ENCODE measurements at places on chromosomes 2 and 18.
A peak's percentile ranks its signal among the peaks of the same experiment; 100 is the strongest.

DNA sequence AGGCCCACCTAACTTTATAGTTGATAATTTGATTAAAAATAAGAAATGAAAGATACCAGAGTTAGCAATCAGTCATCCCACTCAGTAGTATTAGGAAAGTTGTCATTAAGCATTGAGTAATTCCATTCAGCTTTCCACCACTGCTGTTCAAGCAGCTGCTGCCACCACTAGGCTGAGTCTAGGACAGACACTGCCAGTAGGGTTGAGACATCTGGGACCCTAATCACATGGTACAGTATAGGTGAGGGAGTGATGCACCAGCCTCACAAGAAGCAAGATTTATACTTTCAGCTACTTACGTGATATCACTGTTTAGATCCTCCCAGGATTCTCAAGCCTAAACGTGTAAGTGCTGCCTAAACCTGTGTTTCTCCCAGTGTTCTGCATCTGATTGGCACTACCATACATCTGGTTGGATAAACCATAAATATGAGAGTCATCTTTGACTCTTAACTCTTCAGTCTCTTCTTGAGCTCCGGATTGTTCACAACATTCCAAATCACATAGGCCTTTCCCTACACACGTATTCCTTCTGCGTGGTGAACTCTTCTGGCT is 3.2 kb downstream of the UBXN4 start:
- no peak for DNase-seq

GRCh38 chr2:100802066-100802465 is 17.9 kb upstream of the NPAS2 start:
- DNase-seq = no peak

DNA sequence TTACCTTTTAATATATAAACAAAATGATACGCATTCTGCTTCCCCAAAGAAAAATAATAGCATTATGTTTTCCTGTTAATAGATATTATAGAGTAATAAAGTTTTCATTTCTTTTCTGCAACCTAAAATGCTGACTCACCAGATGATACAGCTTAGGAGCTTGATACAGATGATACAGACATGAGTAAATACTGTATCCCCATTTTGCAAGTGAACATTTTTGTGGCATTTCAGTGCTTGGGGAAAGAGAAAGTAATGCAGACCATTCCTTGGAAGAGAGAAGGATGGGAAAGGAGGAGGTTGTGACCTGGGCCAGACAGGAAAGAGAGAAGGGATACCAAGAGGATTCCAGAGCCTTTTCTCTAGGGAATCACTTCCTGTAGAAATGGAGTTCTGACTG is 97.5 kb upstream of the FSHR start:
- DNase-seq = no peak

- DNase-seq = no peak
Measured at GRCh38 chr2:160621748-160622147, 128.1 kb upstream of the RBMS1 start.

DNA sequence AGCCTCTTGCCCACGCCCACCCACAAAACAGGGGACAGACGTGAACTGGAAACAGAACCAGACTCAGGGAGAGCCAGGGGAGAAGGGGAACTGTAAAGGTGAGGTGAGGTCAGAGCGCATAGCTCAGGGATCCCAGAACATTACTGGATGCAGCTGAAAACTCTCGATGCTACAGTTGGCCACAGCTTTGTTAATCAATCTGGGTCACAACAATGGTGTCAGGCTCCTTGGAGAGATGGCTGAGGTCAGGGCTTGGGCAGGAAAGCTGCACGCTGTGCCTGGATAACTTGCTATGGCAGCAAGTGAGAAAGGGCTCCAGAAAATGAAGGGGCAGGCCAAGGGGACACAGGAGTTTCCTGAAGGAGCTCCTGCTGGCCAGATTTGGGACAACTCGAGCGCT is 263.3 kb downstream of the TFCP2L1 start:
- no peak for DNase-seq

- no peak for DNase-seq
Measured at GRCh38 chr2:230324503-230324902, 2.5 kb upstream of the SP140L start.

DNA sequence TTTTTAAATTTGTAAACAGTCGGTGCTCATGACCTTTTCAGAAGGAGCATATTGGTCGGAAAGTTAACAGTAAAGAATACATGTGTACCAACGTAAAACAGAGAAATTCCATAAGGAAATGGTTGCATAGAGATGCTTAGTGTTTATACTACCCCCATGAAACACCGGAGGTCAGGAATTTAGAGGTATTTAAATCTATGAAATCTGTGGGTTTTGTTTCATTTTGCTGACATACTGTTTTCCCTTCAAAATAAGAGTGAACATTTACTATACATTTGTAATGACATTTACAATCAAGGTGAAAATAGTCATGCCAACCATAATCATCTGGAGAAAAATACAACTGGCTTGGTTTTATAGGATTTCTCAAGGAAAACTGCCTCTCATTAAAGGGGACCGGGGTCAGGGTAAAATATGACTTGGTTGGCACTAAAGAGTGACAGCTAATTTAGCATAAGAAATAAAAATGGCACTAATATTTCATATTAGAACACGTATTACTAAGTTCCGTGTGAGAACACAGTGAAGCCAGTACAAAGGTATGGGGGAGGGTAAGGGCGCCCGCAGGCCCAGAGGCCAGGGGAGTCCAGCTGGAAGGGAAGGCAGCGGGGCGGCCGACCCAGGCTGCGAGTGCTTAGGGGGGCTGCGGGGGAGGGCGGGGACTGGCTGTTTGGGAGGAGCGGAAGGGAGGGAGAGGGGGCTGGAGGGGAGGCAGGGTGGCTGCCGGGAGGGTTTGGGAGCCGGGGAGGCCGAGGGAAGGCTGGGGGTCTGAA is 1.1 kb upstream of the RNU4ATAC start:
- DNase-seq = peak; percentile 8

- no peak for DNase-seq
Measured at GRCh38 chr2:199467066-199467822, 9.5 kb upstream of the SATB2 start.

DNA sequence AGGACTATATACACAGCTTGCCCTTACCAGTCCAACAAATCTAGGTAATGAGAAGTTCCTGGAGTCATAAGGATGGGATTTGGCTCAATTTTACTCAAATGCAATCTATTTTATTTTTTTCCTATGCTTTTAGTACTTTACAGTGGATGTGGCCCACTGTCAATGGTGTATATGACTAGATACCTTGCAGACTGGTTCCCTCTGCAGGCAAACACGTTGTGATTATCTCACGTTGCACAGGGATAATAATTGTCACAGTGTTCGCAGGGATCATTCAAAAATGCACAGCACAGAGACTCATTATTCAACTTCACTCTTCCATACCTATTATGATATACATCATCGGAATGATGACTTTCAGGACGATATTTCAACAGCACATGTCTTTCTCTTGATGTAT is 359.7 kb downstream of the MBD2 start:
- no peak for DNase-seq

GRCh38 chr18:77060151-77060550 is 72.4 kb downstream of the MBP start:
- DNase-seq = no peak

GRCh38 chr2:121015971-121016485 is 269.0 kb downstream of the TFCP2L1 start:
- no peak for DNase-seq

- no peak for DNase-seq
Measured at GRCh38 chr2:68762665-68763064, 28.1 kb downstream of the ARHGAP25 start.

GRCh38 chr2:30747206-30747605 is 60.0 kb downstream of the CAPN13 start:
- no peak for DNase-seq

DNA sequence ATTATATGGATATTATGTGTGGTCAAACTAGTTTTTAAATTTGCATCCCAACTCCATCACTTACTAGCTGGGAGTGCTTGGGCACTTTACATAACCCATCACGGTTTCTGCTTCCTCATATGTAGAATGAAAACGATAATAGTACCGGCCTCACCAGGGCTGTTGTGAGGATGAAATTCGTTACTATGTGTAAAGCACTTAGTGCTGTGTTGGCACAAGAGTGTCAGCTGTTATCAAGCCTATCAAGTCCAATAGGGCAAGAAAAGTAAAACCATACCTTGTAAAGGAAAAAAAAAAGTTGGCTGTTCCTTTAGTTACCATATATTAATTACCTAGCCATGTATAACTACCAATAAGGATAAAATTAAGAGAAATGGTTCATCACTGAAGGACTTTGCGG is 65.4 kb downstream of the TET3 start:
- DNase-seq = no peak

GRCh38 chr2:70772486-70773155 is 4.6 kb upstream of the ADD2 start:
- no peak for DNase-seq

GRCh38 chr2:215895330-215895729 is 118.0 kb downstream of the MREG start:
- no peak for DNase-seq

DNA sequence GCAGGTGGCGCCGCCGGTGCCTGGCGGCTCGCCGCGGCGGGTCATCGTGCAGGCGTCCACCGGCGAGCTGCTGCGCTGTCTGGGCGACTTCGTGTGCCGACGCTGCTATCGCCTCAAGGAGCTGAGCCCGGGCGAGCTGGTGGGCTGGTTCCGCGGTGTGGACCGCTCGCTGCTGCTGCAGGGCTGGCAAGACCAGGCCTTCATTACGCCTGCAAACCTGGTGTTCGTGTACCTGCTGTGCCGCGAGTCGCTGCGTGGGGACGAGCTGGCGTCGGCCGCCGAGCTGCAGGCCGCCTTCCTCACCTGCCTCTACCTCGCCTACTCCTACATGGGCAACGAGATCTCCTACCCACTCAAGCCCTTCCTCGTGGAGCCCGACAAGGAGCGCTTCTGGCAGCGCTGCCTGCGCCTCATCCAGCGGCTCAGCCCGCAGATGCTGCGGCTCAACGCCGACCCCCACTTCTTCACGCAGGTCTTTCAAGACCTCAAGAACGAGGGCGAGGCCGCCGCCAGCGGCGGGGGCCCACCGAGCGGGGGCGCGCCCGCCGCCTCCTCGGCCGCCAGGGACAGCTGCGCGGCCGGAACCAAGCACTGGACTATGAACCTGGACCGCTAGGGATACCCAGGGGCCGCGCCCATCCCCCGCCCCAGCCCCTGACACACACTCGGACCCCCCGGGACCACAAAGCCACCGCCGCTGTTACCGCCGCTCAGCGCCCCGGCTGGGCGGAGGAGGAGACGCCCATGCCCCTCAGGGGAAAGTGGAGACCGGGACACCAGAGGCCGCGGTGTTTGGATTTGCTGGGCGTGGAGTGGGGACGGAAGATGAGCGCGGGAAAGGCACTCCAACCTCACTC is 1.1 kb downstream of the CDK5R2 start:
- DNase-seq = no peak

- no peak for DNase-seq
Measured at GRCh38 chr18:50080932-50081560, 113.9 kb downstream of the MYO5B start.

DNA sequence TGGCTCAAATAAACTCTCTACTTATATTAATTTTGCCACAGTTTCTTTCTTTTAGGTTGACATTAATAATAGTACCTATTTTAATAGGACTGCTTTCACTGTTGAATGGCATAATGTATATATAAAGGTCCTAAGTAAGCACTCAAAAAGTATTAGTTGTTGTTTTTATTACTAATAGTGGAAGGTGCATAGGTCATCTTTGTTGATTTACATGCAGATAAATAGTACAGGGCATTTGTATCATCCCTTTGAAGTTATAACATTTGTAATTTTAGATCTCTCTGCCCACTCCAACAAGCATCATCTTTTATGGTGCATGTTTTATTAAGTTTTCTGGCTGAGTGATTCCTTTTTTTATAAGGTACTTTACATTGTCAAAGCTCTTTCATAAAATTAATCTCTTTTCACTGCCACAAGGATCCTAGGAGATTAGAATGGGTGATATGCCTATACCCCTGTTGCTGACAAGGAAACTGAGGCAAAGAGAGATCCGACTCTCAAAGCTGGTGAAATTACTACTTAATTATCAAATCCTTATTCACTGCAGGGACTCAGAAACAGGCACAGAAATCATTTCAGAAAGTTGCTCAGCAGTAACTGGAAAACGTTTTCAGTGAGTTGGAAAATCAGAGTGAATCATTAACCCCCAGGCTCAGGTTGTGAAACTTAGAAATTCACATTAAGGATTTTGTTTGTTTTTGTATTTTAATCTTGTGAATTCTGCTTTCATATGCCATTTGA is 299.6 kb downstream of the AGPS start:
- DNase-seq = no peak

GRCh38 chr2:206274434-206275311 is at the start of gene ZDBF2:
Gene ZDBF2 (plus strand): TSS chr2:206274663. CDS start chr2:206281850, 7,187 bp downstream.
- peak; percentile 11 for DNase-seq

GRCh38 chr2:193687195-193687594 is 1492.5 kb upstream of the TMEFF2 start:
- DNase-seq = no peak

GRCh38 chr2:32671885-32672533 is 44.2 kb downstream of the TTC27 start:
- no peak for DNase-seq

DNA sequence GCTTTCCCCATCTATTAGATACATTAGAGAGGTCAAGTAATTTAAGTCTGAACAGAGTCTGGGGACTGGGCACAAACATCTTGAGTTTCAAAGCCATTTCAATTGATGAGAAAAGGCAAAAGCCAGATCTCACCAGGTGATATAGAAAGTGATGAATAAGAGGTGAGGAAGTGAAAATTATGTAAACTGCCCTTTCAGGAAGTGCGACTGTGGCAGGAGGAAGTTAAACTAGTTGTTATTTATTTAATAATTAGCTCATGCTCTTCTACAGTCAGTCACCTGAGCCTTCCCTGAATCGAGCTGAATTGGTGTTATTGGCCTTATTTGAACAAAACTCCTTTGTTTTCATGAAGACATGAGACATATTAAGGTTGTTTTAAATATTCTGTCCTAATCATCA is 115.1 kb downstream of the CDH20 start:
- DNase-seq = no peak

- DNase-seq = no peak
Measured at GRCh38 chr2:44112096-44112495, 56.6 kb upstream of the PPM1B start.

DNA sequence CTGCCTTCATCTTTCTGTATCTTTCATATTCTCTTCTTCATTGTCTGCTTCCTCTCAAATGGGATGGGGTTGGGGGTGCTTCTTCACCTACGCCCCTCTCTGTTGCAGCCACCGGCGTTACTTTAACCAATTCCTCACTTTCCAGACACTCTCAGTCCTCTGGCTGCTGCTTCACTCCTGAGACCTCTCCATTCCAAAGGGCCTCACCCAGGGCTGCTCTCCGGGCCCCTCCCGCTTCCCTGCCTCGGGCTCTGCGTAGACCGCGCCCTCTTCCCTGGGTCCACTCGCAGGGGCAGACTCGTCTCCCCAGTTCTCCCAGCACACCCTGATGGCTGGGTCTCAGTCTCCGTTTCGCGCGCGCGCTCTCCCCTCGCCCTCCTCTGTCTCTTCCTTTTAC is 926 bp downstream of the SERPINB8 start:
- no peak for DNase-seq

GRCh38 chr18:12102136-12102842 is 8.6 kb downstream of the ANKRD62 start:
- no peak for DNase-seq

GRCh38 chr2:129237966-129238725 is 741.3 kb upstream of the RAB6C start:
- no peak for DNase-seq

All from NCI-H2107 (cell line).